ENCODE measurements at places on chromosomes 5 and 9.

- DNase-seq, result no peak
These were observed 36.8 kb upstream of the RNF38 start for GRCh38 chr9:36436909-36437308.

DNA sequence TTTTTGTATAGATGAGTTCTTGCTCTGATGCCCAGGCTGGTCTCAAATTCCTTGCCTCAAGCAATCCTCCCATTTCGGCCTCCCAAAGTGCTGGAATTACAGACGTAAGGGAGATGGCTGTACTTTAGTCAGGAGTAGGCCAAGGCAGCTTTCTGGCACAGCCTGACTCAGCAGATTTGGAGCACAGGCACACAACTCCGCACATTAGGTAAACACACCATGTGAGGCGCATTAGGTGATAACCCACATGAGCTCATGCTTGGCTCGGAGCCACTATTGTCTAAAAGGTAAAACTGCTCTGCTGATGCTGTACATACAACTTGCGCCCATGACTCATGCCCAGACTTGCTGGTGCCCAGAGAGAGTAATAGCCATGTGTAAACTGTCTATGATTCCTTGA, 1157.9 kb downstream of the TAF11L14 start:
- no peak for DNase-seq

DNA sequence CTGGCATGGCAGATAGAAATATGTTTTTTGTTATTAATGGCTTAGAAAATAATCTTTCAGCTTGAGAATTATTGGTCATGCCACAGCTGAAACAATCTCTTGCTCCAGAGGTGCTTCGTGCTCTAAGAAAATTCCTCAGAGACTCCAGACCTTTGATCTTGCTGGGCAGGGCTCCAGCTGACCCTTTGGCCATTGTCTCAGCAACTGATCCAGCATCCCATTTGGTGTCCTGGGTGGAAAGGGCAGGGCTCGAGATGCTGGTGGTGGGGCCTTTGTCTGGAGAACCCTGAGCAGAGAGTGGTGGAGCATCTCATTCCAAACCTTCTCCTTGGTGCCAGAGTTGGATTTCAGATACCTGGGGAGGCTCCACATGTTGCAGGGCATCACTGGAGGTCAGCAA, 43.2 kb upstream of the PIK3R1 start:
- DNase-seq, result no peak

GRCh38 chr5:53261245-53261644, 151.7 kb upstream of the MOCS2 start:
- DNase-seq, result no peak

Data from NCI-H1048 (cell line).